Activated gamma-delta T cell (primary cell): ENCODE measurements at places on chromosomes 7 and 10.

DNA sequence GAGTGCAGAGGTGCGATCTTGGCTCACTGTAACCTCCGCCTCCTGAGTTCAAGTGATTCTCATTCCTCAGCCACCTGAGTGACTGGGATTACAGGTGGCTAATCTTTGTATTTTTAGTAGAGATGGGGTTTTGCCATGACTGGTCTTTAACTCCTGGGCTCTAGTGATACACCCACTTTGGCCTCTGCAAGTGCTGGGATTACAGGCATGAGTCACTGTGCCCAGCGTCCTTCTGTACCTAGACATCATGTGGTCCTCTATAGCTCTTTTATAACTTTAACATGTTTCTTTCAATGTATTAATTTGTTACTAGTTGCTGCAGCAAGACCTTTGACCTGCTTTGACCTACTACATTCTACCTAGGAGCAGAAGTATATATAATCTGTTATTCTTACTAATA is 38.7 kb upstream of the BICC1 start:
- DNase-seq, result no peak

- DNase-seq, result no peak
These were observed 25.5 kb downstream of the SLC18A2 start for GRCh38 chr10:117266400-117266799.

- no peak for DNase-seq
These were observed 5.0 kb upstream of the CDH23 start for GRCh38 chr10:71391701-71392100.

- no peak for DNase-seq
These were observed 3.2 kb downstream of the GLI3 start for GRCh38 chr7:42233695-42234331.

- no peak for DNase-seq
These were observed 351.3 kb upstream of the BMPER start for GRCh38 chr7:33554046-33554445.

DNA sequence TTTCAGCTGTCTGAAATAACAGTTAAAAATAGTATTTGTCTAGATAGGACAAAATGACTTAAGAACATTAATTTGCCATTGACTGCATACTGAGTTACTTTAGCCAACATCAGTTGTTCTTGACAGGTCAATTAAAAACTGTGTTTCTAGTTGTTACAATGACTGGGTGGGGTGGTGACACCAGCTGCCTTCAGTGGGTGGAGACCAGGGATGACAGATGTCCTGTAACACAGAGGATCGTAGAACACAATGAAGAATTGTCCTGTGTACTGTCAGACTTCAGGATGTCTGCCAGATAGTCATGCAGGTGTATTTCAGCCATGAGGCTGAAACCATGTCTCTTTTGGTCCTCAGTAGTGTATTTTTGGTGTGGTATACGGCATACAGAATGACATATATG is 24.4 kb downstream of the TRUB1 start:
- DNase-seq, result no peak

- no peak for DNase-seq
These were observed 173.9 kb downstream of the FOXP2 start for GRCh38 chr7:114588506-114588905.

DNA sequence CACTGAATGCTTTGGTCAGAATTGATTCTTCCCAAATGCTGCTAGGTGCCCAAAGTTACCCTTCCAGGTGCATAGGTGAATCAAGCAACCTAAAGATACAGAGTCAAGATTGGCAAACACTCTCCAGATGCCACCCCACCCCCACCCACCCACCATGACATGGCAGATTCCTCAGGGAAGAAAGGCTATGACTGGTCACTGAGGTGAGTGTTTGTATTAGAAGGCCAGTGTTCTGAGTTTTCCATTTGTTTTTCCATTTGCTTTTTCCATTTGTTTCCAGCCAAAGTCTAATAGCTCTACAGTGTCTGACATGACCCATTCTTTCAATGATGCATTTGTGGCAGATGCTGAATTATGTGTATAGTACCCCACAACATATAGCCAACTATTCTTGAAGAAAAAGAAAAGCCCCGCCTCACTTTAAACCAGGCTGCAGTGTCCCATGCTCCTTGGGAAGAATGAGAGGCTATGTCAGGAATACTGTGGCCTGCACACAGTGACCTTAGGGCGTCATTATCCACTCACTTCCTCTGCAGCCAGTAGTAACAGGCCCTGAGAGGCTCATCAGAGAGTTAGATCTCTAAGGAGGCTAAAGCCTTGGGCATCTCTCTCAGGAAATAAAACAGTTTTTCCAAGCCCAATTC is 16.1 kb upstream of the HIBADH start:
- no peak for DNase-seq

DNA sequence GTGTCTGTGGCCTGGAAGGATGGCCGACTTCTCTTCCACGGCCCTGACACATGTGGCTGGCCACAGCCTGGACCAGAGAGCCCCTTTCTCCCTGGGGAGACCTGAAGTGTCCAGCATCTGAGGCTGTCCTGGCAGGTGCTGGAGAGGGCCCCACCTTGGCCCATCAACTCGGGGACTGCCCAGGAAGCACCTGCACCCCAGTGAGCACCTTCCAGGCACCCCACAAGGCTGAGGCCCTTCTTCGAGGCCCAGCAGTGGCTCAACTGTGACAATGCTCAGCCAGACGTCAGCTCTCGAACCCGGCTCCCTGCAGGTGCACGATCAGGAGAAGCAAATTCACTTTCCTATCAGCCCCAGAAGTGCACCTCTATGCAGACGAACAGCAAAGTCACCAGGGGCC is 24.3 kb downstream of the RGS10 start:
- DNase-seq, result no peak

- no peak for DNase-seq
These were observed 33.6 kb downstream of the AOAH start for GRCh38 chr7:36690514-36691187.

DNA sequence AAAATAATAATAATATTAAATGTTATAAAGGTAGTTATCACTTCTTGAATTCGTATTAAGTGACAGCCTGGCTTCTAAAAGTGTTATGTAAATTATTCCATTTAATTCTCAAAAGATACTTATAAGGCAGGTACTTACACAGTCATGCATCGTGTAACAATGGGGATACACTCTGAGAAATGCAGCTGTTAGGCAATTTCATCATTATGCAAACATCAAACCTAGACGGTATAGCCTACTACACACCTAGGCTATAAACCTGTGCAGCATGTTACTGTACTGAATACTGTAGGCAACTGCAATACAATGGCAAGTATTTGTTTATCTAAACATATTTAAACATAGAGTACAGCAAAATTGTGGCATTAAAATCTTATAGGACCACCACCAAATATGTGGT is 1.5 kb downstream of the IFIT1 start:
- no peak for DNase-seq

DNA sequence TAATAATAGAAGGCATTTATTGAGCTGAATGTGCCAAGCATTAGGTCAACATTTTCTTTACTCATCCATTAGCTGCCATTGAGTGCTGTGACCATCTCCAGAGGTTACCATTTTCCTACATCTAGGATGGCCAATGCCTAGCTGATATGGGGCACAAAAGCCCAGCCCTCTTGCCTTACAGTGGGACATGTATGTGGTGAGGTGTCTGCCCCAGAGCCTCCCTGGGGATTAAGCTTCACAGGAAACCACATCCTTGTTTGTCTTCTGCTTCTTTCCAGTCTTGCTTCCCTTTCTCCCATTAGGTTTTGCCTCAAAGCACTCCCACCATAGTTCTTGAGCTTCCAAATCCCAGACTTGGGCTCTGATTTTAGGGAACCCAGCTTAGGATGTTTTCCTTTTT is 258.7 kb downstream of the SORCS3 start:
- no peak for DNase-seq

- DNase-seq, result no peak
These were observed 65.8 kb upstream of the PRSS58 start for GRCh38 chr7:142323706-142324105.

GRCh38 chr10:14032406-14032998 is 298.2 kb downstream of the FRMD4A start:
- no peak for DNase-seq
